CD4-positive, alpha-beta T cell treated with Interleukin-17A for 4 hours (primary cell): ENCODE measurements at places on chromosomes 7 and 10.

DNA sequence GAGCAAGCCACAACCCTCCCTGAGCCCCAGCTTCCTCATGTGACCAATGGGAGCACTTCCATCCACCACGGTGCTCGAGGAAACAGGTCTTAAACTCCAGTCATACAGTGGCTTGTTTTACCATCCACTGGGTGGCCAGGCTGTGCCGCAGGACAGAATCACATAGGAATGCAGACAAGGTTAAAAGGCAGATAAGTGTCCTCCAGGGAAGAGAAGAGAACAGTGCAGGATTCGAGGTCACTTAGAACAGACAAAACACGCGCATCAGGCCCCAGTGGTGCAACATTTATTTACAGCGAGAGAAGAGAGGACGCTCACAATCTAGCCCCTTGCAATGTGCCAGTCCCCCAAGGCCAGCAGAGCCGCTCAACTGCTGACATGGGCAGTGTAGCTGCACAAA is 92.8 kb downstream of the TMEM130 start:
- DNase-seq: no peak

GRCh38 chr7:7479275-7479805 is 56.3 kb downstream of the COL28A1 start:
- DNase-seq: no peak

DNA sequence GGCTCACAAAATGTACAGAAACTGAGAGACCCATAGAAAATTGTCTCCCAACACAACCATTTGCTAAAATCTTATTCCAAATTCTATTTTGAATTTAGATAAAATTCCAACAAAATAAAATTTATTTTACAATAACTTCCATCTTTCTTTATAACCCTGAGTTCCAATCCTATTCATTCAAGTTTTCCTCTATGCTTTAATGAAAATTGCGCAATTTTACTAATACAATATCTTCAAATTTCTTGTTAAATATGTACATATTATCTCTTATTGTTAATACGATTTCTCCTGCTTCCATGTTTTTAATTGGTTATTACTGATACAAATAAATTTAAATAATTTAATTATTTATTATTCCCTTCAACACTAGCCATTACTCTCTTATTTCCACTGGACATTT is 645.2 kb upstream of the COBL start:
- DNase-seq: no peak

DNA sequence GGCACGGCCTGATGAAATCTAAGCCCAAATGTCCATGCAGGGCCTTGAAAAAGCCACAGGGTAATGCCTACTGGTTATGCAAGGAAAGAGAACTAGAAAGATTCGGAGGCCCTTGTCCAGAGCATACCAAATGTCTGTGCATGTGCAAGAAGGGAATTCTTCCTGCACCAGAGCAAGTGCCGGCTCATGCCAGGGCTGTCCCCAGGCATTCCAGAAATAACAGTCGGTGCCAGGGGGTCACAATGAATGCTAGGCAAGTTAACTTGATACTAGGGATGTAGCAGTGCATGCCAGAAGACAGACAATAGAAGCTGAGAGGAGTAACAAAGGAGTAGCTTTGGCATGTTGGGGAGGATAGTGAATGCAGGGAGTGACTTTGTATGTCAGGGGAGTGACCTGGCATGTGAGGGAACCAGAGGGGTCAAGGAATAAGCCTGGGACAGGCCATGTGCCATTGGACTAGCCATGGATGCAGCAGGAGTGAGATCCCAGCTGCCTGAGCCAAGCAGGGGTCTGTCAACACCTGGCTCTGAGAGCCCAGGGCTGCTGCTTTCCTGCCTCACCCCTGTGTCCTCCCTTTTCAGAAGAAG is 119.5 kb upstream of the UNC5B start:
- DNase-seq: no peak

DNA sequence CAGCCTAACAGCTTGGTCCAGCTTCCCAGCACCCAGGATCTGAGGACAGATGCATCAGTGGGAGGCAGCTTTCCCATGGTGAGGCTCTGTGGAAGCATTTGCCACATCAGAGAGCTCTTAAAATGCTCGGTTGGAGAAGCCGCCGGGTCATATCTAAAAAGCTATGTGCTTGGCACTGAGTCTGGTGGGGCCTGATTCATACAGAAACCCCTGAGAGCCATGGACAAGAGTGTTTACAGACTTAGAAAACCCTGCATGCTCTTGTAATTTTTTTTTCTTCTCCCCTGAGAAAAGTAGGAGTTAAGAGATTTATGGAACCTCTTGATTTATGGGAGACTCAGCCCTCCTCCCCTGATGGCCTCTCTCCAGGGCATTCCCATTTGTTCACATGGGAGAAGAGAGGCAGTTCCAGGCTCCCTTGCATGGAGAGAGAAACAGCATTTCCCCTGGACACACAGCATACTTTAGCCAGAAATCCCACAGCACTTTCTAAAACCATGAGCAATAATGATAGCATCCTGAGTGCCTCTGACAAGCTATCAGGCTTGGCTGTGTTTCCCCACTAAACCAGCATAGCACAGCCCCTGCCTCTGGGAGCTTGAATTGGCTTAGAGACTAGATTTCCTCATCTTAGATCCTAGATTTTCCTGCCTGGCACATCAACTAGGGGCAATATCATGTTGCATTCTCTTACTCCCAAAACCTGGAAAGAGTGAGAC is 322.1 kb upstream of the AUTS2 start:
- DNase-seq: no peak

DNA sequence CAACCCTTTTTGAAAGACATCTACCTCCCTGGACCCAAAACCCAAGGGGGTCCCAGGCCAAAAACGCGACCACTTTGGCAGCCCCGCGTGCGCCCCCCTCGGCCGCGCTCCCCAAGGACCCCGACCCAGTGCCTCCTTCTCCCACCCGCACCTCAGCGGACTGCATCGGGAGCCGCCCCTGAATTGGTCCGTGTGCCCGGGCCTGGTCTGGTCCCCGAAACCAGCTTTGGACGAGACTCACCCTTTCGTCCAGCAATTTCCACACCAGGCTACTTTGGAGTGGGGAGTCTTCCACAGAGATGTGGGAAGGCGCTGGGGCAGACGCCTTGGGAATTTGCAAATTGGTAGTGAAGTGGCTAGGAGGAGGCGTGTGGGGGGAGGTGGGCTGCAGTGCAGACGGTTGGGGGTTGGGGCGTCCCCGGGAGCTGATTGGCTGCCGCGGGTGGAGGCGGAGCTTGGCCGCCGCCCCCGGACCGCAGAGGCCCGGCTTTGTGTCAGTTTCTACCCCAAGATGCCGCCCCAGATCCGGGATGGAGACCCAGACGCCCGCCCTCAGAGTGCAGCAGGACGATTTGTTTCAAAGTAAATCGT is 16.9 kb downstream of the TCAF1 start:
- DNase-seq: no peak

DNA sequence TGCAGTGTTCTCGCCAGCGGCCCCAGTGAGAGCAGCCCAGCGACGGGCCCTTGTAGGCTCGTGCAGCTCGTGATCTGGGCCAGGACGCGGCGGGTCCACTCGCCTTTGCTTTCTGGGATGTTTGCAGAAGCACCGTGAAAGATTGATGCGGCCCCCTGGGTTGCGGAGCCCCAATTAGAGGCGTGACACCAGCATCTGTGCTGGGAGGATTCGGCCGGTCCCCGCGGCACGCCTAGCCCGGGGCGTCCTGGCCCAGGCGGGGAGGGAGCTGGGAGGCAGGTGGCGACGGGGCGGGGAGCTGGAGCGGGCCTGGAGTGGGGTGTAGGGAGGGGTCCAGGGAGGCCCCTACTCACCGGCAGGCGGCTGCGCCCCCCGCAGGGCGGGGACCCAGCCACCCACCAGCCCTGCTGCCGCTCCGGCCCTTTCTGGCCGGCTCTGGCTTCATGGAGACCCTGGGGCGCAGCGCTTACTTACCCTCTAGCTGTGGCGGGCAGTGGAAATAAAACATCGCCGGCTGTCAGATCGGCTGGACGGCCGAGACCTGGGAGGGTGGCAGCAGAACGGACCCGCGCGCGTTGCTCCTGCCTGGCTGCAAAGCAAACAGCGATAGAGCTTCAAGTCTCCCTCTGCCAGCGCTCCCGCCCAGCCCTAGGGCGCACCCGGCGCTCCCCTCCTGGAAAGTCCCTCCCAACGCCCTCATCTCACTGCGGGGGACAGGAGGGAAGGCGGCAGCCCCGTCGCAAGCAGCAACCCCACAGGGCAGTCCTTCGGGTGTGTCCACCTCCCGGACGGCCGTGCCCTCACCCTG is 752 bp downstream of the DRGX start:
- DNase-seq: no peak

DNA sequence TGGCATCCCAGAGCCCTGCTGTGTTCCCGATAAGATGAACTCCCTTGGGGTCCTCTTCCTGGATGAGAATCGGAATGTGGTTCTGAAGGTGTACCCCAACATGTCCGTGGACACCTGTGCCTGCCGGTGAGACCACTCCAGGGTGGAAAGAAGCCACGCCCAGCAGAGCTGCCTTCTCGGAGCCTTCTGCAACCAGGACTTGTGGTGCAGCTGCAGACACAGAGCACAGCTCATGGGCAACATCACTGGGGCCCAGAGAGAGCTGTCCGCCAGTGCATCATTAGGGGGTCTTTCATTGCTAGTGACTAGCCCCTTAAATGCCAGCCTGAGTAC is 9.6 kb upstream of the GDF2 start:
- no peak for DNase-seq

- DNase-seq: no peak
Measured at GRCh38 chr7:135745703-135746312, 2.8 kb downstream of the FAM180A start.

DNA sequence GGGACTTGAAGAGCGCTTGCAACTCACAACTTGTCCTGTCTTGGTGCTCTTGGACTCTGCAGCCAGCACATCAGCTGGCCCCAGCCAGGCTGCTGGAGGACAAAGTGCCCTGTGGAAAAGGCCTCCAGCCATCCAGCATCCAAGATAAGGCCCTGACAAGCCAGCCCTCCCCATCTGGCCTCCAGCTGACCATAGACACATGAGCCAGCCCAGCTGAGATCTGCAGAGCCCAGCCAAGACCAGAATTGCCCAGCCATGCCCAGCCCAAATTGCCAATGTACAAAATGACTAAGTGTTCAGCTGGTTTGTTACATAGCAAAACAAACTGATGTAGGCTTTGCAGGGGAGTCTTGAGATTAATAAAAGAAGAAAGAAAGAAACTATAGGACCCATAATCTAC is 36.0 kb upstream of the FRMD4A start:
- no peak for DNase-seq

- no peak for DNase-seq
Measured at GRCh38 chr10:103671126-103671895, 177.8 kb downstream of the NEURL1 start.

GRCh38 chr10:811379-812175 is 119.9 kb downstream of the LARP4B start:
- no peak for DNase-seq

GRCh38 chr10:79051766-79052165 is 17.0 kb upstream of the ZMIZ1 start:
- no peak for DNase-seq

DNA sequence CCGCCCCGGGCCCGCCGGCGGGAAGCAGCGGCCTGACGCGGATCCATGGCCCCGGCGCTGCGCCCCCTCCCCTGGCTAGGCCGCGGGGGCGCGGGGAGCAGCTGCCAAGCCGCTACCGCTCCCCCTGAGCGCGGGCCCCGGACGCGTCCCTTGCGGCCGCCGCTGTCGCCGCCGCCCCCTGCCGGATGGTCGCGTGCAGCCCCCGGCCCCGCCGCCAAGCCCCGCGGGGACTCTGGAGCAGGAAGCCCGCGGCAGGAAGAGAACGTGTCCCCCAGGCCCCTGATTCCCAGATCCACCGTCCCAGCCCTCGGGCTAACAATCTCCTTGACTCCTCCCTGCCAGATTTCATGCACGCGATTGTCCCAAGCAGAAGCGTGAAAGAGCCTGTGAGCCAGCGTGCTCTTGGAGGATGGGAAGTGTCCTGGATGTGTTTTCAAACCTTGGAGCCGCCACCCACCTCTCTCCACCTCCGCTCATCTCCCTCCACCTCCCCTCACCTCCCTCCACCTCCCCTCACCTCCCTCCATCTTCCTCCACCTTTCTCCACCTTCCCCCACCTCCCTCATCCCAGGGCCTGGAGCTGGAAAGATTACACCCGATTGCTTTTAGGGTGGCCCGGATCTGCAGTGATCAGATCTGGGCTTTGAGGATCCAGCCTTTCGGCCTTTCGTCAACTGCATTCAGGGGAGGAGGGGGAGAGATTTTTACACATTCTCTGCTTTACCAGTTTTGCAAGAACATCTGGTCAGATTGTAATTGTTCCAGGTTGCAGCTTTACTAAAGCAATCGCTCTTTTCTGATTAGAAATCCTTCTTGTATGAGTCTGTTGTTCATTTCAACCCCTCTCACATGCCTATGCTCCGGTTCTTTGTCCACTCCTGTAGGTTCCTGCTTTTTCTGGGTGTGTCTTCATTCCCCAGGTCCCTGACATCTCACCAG is 570 bp upstream of the PRTFDC1 start:
- peak; percentile 79 for DNase-seq

- no peak for DNase-seq
Measured at GRCh38 chr7:126016722-126017121, 1087.1 kb upstream of the POT1 start.

DNA sequence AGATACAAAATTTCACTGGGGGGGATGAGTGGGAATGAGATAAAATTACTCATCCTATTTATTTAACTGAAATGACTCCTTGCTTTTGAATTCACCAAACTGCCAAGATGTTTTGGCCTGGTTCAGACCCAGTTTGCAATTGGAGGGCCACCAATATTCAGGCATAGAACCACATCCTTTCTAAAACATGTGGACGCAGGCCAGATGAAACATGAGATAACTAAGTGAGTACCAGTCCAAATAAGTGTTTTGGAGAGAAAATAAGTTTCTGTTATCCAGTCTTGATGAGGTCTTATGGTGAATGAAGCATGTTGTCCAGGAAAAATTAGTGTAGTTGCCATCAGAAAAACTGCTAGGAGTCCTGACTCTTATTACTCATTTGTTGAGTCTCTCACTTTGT is 36.3 kb upstream of the PDK4 start:
- DNase-seq: no peak

- DNase-seq: no peak
Measured at GRCh38 chr10:25902002-25902401, 32.0 kb upstream of the MYO3A start.

- no peak for DNase-seq
Measured at GRCh38 chr7:138002828-138003189, 923 bp upstream of the CREB3L2 start.

DNA sequence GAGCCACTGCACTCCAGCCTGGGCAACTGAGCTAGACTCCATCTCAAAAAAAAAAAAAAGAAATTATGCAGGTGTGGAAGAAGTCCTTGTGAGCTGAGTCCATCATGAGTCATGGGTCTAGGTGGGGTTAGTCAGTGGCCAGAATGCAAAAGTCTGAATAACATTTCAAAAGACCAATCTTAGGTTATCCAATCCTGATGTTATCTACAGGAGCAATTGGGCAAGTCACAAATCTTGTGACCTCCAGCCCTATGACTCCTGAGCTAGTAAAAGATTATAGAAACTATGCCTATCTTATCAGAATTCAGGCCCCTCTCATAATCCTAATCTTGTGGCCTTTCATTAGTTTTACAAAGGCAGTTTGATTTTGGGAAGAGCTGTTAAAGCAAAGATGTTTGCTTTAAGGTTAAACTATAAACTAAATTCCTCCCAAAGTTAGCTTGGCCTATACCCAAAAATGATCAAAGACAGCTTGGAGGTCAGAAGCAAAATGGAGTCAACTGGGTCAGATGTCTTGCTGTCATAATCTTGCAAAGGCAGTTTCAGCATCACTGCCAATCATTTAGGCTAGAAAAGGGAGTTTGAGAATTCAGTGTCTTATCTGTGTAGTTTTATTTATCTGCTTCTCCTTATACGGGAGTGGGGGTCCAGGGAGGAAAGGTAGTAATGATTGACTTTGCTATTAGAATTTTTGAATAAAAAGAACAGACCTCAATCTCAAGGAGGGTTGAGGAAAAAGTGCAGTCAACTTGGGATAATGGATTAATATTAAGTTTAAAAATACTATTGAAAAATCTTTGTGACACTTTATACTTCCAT is 71.2 kb upstream of the TRIM24 start:
- DNase-seq: no peak
